ENCODE measurements at places on chromosomes 5 and 9. TPM values are rescaled to one million over a fixed set of nuclear protein-coding genes. Genes with fewer than 3 reads are reported as not detected.

DNA sequence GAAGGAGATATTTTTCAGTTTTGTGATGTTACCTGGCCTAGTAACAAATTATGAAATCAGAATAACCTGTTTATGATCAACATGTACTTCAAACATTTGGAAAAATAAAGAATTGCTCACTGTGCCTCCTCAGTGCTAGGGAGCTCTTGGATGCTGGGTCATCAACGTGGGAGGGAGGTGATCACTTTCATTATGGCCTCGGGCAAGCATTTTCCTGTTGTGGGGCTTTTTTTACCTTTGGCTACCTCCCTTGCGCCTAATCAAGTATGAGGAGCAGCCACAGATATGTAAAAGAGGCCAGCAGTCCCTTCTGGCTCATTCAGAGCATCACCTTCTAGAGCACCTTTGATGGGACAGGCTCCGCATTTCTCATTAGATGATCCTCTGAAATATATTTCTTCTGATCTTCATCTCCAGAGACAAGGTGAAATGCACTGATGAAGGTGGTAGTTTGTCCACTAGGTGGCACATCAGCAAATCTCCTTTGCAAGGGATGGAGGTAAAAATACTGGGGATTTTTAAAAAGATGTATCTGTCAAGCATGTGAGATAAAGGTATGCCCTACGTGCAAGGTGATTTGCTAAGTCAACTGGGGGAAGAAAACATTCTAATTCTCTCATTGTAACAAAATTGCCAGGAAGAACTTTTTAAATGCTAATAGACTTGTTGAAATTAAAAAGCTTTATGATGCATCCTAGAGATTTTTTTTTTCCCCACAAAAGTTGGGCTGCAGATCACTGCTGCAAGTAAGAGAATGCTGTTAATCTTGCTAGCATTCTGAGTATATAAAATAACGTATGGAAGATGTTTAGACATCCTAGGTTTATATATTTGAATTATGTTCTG is 218.2 kb downstream of the MAST4 start:
- no peak overlapping the region for H3K27ac ChIP-seq
- no peak overlapping the region for H3K4me3 ChIP-seq
- H3K4me1 ChIP-seq = peaks cover 4% of the 10 kb centered on the region
- DNase-seq = peak; percentile 76
- peaks cover 62% of the 10 kb centered on the region for H3K27me3 ChIP-seq

- H3K27me3 ChIP-seq = no peaks in the 10 kb centered on the region
- DNase-seq = no peak
- H3K27ac ChIP-seq = no peak overlapping the region
- H3K4me1 ChIP-seq = no peaks in the 10 kb centered on the region
- H3K36me3 ChIP-seq = no peaks in the 10 kb centered on the region
These were observed 557.9 kb downstream of the CAAP1 start for GRCh38 chr9:26334706-26335105.

GRCh38 chr5:76406014-76406413 is 2.9 kb downstream of the IQGAP2 start:
- DNase-seq = no peak
- H3K27ac ChIP-seq = no peak overlapping the region
- H3K36me3 ChIP-seq = no peaks in the 10 kb centered on the region
- no peak overlapping the region for H3K4me3 ChIP-seq
- peaks cover 18% of the 10 kb centered on the region for H3K27me3 ChIP-seq

F2R gene
- 20.6 TPM for total RNA-seq

DNA sequence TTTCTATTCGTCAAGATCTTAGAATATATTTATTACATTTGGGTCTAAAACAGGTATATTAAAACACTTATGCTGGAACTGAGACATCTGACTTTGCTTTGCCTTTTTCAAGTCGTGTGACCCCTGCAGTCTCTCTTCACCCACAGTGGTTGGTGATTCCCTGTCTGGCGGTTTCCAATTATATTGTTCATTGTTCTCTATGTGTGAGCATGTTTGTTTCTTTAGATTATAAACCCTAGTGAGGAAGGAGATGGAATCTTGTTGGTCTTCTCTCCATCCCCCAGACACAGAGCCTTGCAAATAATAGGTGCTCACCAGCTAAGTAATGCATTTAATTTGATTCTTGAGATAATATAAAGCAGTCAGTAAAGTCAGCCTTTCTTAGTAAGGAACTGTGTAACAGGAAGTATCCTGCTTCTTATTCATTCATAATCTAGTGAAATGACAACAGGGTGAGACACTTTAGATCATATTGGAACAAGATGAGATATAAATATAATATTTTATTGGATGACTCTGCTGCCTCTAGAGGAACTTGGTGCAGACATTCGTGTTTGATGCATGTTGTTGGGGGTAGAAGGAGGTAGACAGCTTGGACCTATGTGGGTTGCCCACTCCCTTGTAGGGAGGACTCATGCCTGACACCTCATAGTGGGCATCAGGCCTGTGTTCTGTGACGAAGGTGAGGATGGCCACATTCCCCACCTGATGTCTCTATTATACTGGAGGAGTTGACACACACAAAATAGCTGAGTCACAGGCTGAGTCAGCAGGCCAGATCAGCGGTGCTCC is 88.1 kb downstream of the FGF1 start:
- no peak overlapping the region for H3K4me3 ChIP-seq
- H3K27ac ChIP-seq = no peak overlapping the region
- peak; percentile 77 for DNase-seq

DNA sequence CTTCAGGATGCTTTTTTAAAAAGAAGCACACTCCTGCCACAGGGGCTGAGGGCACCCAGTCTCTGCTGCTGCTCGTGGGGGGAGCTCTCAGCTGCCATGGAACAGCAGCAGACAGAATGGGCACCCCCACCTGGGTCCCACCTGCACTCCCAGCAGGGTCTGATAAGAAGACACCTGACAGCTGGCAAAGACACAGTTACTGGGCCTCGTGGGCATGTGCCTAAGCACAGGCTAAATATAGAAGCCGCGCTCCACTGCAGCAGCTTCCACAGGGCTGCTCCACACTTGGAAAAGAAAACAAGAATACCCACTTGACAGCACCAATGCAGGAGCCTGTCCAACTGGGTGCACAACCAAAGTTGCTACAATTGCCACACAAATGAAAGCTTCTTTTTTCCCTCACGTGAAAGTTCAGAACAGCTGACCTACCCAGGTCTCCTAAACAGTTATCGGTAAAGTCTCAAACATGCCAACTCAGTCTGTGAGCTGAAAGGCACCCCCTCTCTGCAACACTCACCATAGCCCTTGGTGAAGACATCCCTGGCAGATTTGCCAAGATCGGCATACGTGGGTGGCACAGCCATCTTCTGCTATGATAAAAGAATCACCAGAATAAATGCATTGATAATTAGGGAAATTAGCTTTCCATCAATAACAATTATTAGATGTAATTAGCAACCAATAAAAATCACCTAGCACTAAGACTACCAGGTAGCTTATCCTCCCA is 12.2 kb downstream of the VDAC1 start:
- no peak for DNase-seq
- peaks cover 37% of the 10 kb centered on the region for H3K36me3 ChIP-seq
- no peak overlapping the region for H3K27ac ChIP-seq
- H3K4me1 ChIP-seq = peaks cover 16% of the 10 kb centered on the region

C8G gene
- total RNA-seq = 1.6 TPM

GRCh38 chr9:121645853-121646807 is 5.3 kb upstream of the DAB2IP start:
- DNase-seq = no peak
- H3K27ac ChIP-seq = no peak overlapping the region
- H3K27me3 ChIP-seq = no peaks in the 10 kb centered on the region
- H3K4me3 ChIP-seq = no peak overlapping the region

- DNase-seq = no peak
- H3K27ac ChIP-seq = no peak overlapping the region
- H3K4me1 ChIP-seq = peaks cover 7% of the 10 kb centered on the region
- no peak overlapping the region for H3K4me3 ChIP-seq
These were observed 90.5 kb downstream of the ADAMTS12 start for GRCh38 chr5:33801292-33801691.

DNA sequence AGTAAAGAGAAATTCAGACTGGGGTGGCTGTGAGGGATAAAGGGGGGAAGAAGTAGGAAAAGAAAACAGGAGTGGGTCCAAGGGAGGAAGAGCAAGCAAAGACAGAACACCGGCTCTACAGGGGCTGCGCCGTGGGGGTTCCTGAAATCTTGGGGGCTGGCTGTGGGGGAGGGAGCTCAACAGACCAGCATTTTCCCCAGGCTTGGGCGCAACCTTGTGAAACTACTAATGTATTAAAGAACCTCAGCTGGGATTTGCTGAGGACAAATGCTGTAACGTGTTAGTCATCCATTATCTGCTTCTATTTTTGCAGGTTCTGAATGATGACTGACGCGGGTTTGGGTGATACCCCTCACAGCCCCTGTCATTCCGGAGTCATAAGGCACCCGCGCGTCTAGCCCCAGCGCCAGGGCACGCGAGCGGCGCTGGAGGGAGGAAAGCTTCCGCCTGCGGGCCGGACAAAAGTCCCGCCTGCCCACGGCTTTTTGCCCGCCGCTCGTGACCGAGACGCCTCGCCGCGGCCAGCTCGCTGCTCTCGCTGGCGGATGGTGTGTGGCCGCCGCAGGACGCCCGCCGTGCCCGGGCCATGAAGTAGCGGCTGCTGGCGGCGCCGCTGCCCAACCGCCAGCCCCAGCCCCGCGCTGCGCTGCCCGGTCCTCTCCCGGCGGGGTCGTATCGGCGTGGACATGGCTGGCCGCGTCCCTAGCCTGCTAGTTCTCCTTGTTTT is 110.6 kb downstream of the PAM start:
- peaks cover 7% of the 10 kb centered on the region for H3K4me1 ChIP-seq
- peak; percentile 90 for DNase-seq
- H3K27me3 ChIP-seq = no peaks in the 10 kb centered on the region
- peak overlapping the region; percentile 91 for H3K4me3 ChIP-seq
- H3K36me3 ChIP-seq = no peaks in the 10 kb centered on the region

CNTNAP3 gene
- total RNA-seq = 2.6 TPM

DNA sequence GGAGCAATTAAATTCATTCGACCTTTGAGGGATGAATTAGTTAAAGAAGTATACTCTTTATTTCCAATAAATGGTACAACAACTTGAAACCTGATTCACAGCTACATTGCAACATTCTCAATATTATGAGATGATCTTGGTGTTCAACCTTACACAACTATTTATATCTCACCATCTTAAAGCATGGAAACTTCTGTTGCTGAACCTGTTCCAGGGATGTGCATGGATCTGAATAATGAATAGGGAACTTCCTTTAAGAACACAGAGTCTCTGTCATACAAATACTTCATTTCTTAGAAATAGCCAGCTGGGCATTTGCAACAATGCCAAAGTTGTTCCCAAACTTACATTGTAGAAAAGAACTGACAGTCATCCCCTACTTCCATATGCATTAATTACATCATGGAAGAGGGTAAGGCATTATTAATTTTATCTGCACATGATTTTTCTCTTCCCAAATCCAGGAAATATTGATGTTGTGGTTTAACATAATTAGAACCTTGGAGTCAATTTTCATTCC is 39.8 kb upstream of the CCDC112 start:
- H3K27me3 ChIP-seq = no peaks in the 10 kb centered on the region
- no peak overlapping the region for H3K27ac ChIP-seq
- no peak for DNase-seq
- no peak overlapping the region for H3K4me3 ChIP-seq
- H3K4me1 ChIP-seq = no peaks in the 10 kb centered on the region

IFT74 gene
- 14.2 TPM for total RNA-seq

FOXD1 gene
- total RNA-seq = 0.61 TPM

Data from endodermal cell (in vitro differentiated cells).